ENCODE measurements at places on chromosomes 5 and 9.

- DNase-seq = no peak
These were observed 294.5 kb downstream of the EBF1 start for GRCh38 chr5:158805195-158805594.

DNA sequence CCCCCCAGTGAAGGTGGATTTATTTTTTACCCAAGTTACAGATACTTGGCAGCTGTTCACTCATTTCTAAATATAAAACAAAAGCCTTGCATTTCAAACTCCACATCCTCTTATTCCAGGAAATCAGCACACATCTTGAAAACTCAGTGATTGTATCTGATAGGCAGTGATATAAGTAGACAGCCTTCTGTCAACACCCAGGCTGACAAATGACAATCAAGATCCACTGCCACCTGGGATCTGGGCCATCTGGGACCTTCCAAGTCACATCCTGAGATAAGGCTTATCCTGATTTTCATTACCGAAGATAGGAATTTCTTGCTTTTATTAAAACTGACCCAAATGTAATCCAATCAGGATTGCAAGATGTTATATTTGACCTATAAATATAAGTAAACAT is 201.3 kb upstream of the PUM3 start:
- DNase-seq = no peak

DNA sequence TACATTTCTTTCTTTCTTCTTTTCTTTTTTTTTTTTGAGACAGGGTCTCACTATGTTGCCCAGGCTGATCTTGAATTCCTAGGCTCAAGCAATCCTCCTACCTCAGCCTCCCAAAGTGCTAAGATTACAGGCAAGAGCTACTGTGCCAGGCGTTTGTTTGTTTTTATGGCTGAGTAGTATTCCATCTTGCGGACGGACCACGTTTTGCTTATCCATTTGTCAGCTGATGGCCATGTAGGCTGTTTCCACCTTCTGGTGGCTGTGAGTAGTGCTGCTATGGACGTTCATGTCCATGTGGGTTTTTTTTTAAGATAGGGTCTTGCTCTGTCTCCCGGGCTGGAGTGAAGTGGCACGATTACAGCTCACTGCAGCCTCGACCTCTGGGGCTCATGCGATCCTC is 2.5 kb downstream of the DOK3 start:
- no peak for DNase-seq

- DNase-seq = no peak
These were observed 56.6 kb downstream of the C6 start for GRCh38 chr5:41156739-41157138.

DNA sequence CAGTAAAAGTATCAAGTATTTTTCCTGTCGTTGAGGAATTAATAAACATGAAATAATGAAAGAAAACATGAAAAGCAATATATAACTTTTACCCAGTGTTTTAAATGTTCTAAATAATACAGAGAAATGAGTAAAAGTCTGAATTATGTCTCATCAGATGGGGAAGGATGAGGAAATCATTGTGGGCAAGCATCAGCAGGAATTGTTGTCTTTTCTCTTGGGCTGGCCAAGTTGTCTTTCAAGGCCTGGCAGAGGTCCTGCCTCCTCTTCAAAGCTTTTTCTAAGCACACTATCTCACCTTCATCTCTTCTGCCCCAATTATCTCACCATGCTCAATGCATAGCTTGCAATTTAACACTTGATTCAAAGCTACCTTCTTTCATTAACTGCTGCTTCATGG is 41.9 kb downstream of the MOCS2 start:
- DNase-seq = no peak
